ENCODE measurements at places on chromosomes 13 and 19. TPM values are rescaled to one million over a fixed set of nuclear protein-coding genes. Genes with fewer than 3 reads are reported as not detected.

Gene KANK3
- 1.7 TPM for total RNA-seq

Gene FBXW9
- total RNA-seq, result 10.3 TPM

Gene POU4F1
- total RNA-seq, result not detected

Gene ZNF547
- 1.2 TPM for total RNA-seq
